ENCODE measurements at places on chromosomes 11 and 22.

GRCh38 chr22:30301995-30302809 is 12.9 kb upstream of the CASTOR1 start:
- no peak for DNase-seq

DNA sequence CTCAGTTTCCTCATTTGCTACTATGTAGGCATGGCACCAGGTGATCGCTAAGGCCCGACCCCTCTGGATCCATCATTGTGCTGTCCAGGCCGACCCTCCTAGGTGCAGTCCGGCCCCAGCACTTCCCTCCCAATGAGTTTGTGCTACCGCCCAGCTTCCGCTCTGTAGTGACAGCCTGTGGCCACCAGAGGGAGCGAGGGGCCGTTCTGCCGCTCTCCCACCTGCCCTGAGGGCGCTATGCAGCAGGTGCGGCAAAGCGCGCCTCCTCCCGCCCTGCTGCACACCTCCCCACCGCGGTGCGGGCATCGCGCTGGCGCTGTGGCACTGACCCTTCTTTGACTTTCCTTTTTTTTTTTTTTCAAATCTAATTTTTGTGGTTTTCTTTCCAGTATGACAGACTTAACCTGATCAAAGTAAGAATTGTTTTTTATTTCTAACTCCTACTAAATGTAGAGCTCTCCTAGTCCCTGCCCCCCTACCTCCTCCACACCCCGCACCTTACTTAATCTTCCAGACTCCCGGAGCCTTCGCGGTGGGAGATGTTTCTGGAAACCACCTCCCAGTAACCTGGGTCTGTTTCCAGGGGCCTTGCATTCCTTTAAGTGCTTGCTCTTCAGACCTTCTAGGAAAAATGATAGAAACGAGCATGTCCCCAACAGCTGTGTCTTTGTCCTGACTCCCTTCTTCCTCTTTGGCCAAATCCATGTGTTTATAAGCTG is 73.7 kb downstream of the SCN3B start:
- DNase-seq = peak; percentile 23

GRCh38 chr11:120518356-120518755 is 6.8 kb downstream of the GRIK4 start:
- DNase-seq = no peak

GRCh38 chr11:8202516-8203413 is 33.9 kb upstream of the RIC3 start:
- DNase-seq = no peak

- no peak for DNase-seq
Measured at GRCh38 chr11:68673991-68674390, 10.4 kb upstream of the GAL start.

DNA sequence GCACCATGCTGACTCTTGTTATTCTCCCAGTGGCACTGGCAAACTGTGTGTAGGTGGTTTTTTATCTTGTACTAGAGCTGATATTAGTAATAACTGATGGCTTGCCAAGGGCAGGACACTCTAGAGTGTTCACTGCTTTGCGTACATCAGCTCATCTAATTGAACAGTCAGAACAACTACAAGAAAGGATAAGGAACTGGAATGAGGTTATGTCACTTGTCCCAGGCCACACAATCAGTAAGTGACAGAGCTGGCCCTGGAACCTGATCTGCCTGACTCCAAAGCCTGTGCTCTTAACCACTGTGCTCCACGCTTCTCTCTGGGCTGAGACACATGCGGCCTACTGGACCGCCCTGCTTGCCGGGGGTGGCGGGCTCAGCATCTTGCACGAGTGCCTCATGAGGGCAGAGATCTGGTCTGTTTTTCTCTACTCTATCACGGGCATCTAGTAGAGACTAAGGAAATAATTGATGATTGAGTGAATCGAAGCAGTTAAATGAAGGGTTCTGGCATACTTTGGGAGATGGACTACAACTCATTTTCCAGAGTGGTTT is 155.9 kb upstream of the SORL1-AS1 start:
- DNase-seq = no peak

DNA sequence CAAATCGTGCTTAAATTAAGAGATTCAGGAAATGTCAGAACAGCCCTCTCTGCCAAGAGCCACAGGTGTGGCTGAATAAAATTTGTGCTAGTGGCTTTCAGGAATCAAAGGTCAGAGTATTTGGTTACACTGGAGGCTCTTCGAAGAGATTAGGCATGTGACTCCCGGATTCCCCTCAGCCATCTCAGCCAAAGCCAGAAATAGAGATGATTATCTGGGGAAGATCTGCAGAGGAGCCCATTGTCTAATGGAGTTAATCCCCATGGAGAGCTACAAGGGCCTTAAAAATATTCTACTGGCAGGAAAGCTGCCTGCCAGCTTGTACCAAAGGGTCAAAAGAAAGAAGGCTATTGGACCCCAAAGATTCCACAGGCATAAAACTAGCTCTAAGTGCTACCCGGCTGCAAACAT is 1259.5 kb downstream of the TBC1D22A start:
- DNase-seq = no peak

DNA sequence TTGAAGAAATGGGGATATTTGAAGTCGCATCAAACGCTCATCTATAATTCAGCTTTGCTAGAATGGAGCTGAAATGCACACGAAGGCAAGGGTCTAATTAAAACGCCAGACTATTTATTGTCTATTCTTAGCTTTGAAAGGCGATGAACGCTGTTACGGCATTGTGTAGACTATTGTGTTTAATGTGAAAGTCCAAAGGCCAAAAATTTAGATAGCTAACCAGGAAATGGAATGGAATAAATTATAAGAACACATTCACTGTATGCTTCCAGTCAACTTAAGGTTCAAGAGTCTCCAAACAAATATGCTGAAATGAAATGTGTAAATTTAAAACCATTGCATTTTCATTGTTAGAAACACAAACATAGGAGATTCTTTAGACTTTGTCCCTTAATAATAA is 186.2 kb downstream of the CWF19L2 start:
- no peak for DNase-seq

All from stimulated activated CD8-positive, alpha-beta memory T cell treated with anti-CD3 and anti-CD28 coated beads, Interleukin-15, amount 100 ng/mL, for 4 hours (primary cell).